Vagina (tissue), 2 donors: ENCODE measurements at places on chromosomes 12 and 14. TPM values are rescaled to one million over a fixed set of nuclear protein-coding genes. Genes with fewer than 3 reads are reported as not detected.

The ZCRB1 gene
- total RNA-seq, result 36.3 TPM

DNA sequence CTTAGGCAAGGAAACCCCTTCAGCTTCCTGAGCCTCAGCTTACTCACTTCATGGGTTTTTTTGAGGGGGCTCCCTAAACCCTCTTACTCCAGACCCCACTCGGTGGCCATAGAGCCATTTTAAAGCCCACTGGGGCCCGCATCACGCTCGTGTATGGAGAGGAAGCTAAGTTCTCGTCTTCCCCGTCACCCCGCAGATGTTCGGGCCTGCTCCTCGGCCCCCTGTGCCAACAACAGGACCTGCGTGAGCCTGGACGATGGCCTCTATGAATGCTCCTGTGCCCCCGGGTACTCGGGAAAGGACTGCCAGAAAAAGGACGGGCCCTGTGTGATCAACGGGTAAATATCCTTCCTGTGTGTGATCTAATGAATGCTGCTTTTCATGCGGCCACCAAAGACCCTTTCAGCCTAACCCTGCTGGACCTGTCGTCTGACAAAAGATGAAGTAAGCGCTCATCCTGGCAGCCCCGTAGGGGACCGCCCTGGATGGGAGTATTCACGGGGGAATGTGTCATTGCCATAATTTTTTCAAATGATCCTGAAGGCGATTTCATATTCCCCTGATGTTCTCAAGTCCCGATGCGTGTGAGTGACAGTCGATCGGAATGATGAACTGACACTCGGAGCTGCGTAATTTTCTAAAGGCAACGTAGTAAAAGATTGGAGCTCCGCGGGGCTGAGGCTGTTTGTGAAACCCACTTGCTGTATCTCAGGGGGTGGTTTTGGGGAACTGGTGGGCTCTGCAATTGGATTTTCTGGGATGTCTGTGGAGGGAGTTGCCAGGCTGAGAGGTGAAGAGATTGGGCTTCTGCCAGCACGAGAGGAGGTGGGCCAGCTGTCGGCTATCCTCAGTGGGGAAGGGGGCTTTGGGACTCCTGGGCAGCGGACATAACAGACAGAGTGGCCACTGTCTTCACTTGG lies 5.4 kb downstream of the DLK1 start:
- H3K36me3 ChIP-seq, result no peaks in the 10 kb centered on the region
- no peaks in the 10 kb centered on the region for H3K27me3 ChIP-seq
- no peak overlapping the region for H3K4me3 ChIP-seq
- no peaks in the 10 kb centered on the region for H3K4me1 ChIP-seq

GRCh38 chr12:27614866-27615265 lies 81.4 kb upstream of the REP15 start:
- peaks cover 49% of the 10 kb centered on the region for H3K4me1 ChIP-seq
- H3K4me3 ChIP-seq, result no peak overlapping the region
- H3K27me3 ChIP-seq, result no peaks in the 10 kb centered on the region
- H3K27ac ChIP-seq, result no peak overlapping the region

The ACADS gene
- 21.4 TPM for total RNA-seq

The FITM1 gene
- not detected for total RNA-seq

The PZP gene
- total RNA-seq, result not detected

GRCh38 chr12:15819644-15820437 lies 30.7 kb upstream of the EPS8 start:
- no peaks in the 10 kb centered on the region for H3K27me3 ChIP-seq
- H3K4me3 ChIP-seq, result no peak overlapping the region
- no peak for DNase-seq
- no peak overlapping the region for H3K27ac ChIP-seq
- no peaks in the 10 kb centered on the region for H3K4me1 ChIP-seq

GRCh38 chr14:102875652-102876051 lies 46.8 kb upstream of the AMN start:
- peaks cover 54% of the 10 kb centered on the region for H3K36me3 ChIP-seq
- no peaks in the 10 kb centered on the region for H3K4me1 ChIP-seq
- no peak for DNase-seq
- no peaks in the 10 kb centered on the region for H3K27me3 ChIP-seq
- H3K4me3 ChIP-seq, result no peak overlapping the region

GRCh38 chr12:109847142-109847735 lies 14.0 kb upstream of the TRPV4 start:
- H3K27me3 ChIP-seq, result no peaks in the 10 kb centered on the region
- H3K4me3 ChIP-seq, result no peak overlapping the region
- H3K27ac ChIP-seq, result no peak overlapping the region
- H3K36me3 ChIP-seq, result peaks cover 7% of the 10 kb centered on the region
- DNase-seq, result no peak

The C3AR1 gene
- total RNA-seq, result 6.4 TPM

DNA sequence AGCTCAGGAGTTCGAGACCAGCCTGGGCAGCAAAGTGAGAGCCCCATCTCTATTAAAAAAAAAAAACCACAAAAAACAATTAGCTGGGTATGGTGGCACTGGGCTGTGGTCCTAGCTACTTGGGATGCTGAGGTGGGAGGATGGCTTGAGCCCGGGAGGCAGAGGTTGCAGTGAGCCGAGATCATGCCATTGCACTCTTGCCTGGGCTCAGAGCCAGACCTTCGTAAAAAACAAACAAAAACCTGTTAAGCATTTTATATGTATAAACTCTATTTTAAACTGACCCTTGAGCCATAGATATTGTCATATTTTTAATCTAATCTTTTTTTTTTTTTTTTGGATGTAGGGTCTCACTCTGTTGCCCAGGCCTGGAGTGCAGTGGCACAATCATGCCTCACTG lies 35.7 kb downstream of the DNM1L start:
- DNase-seq, result no peak
- no peaks in the 10 kb centered on the region for H3K27me3 ChIP-seq
- no peak overlapping the region for H3K4me3 ChIP-seq
- no peaks in the 10 kb centered on the region for H3K4me1 ChIP-seq

DNA sequence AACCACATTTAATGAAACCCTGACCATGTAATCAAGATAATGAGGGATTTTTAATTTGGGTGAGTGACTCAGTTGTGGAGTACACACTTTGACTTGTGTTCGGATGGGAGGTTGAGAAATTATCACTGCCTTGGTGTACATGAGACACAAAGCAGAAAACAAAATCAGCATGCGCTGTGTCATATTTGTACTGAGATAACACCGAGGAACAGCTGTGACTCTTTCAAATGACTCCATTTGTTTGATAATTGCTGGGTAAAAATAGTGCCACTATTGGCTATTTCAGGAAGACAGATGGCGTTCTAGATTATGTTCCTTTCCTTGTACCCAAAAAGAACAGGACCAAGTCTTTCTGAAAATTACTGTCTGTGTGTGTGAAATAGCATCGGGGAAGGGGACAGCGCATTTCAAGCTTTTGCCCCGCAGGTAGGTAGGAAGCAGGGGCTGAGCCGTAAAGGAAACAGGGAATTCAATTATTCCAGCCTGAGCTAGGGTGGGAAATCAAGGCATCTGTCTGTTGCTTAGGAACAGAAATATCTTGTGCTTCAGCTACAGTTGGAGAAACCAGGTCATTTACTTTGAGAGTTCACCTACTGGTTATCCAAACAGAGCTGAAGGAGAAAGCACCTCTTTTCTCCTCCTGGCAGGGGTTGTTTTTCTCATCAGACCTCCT lies 114.3 kb downstream of the SNAPC1 start:
- no peak overlapping the region for H3K27ac ChIP-seq
- no peaks in the 10 kb centered on the region for H3K36me3 ChIP-seq
- H3K27me3 ChIP-seq, result no peaks in the 10 kb centered on the region
- no peak for DNase-seq

The PRKAB1 gene
- total RNA-seq, result 68.3 TPM

DNA sequence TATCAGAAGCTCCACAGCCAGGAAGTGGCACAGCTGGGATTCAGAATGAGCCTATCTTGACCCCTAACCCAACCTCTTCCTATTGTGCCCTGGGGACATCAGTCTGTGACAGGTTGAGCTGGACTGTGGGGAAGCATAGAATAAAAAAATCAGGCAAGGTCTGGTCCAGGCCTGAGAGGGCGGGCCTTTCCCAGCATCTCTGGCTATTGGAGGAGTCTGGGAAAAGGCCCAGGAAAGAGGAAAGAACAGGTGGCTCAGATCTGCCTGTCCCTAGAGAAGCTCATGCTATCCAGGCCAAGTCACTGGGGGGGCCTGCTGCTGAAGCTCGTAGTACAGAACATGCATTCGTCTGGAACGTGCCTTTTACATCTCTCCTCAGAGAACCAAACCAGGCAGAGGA lies 100.5 kb downstream of the PPM1H start:
- H3K4me3 ChIP-seq, result no peak overlapping the region
- H3K27ac ChIP-seq, result no peak overlapping the region
- no peak for DNase-seq
- no peaks in the 10 kb centered on the region for H3K27me3 ChIP-seq

The TXNRD1 gene
- total RNA-seq, result 144 TPM

DNA sequence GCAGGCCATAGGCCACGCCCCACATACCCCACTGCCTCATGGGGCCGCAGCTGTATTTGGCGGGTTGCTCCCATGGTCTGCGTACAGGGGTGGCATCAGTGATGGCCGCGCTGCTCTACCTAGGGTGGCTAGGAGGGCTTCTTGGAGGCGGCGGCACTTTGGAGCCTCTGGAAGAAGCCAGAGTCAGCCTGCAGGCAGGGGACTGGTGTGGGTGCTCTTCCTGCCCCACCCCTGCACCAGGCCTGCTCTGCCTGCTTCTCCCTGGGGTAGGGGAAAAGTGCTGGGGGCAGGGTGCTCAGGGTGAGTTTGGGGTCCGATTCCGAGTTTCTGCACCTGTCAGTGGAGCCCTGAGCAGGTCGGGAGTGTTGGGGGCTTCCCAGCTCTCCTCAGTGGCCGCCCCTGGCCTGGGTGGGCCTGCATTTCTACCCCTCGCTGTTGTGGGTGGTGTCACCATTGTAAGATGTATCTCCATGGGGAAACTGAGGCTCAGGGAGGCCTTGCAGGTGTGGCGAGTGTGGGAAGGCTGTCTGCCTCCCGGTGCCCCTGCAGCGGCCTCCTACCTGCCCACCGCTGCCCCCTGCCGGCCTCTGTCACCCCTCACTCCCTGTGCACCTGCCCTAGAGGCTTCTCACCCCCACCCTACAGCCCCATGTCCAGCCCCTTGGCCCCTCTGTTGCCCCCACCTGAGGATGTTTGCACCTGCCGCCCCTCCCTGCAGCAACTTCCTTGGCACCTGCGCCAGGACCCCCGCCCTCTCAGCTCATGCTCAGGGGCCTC lies 5.5 kb downstream of the CEP170B start:
- H3K27me3 ChIP-seq, result no peaks in the 10 kb centered on the region
- H3K4me1 ChIP-seq, result peaks cover 48% of the 10 kb centered on the region
- no peak overlapping the region for H3K27ac ChIP-seq
- DNase-seq, result no peak
- no peaks in the 10 kb centered on the region for H3K36me3 ChIP-seq

- DNase-seq, result no peak
- H3K27ac ChIP-seq, result no peak overlapping the region
- no peaks in the 10 kb centered on the region for H3K27me3 ChIP-seq
- peaks cover 30% of the 10 kb centered on the region for H3K4me1 ChIP-seq
These were observed 8.7 kb upstream of the TBPL2 start for GRCh38 chr14:55449116-55449515.

- H3K36me3 ChIP-seq, result no peaks in the 10 kb centered on the region
- DNase-seq, result no peak
- H3K27ac ChIP-seq, result peak overlapping the region; percentile 95
- H3K4me1 ChIP-seq, result peaks cover 81% of the 10 kb centered on the region
- no peaks in the 10 kb centered on the region for H3K27me3 ChIP-seq
- peak overlapping the region; percentile 30 for H3K4me3 ChIP-seq
These were observed 75.1 kb downstream of the IRF2BPL start for GRCh38 chr14:76953311-76953945.

The SBNO1 gene
- total RNA-seq, result 15.0 TPM

The PROX2 gene
- total RNA-seq, result not detected

DNA sequence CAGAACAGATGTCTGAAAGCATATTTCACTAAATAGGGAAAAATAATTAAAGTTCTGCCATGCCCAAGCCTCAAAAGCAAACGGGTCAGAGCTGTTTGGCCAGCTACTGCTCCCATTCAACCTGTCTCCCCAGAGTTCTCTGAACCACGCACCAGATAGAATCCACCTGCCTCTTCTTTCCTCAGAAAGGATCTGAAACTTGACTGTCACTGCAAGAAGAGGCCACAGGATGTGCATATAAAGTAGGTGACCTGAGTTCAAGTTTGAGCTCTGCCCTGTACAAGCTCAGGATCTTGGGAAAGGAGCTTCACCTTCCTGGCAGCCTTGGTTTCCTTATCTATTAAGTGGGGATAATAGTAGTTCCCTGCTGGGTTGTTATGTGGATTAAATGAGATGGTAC lies 91.8 kb downstream of the NUAK1 start:
- peak; percentile 37 for DNase-seq
- H3K4me3 ChIP-seq, result no peak overlapping the region
- H3K36me3 ChIP-seq, result no peaks in the 10 kb centered on the region
- H3K4me1 ChIP-seq, result no peaks in the 10 kb centered on the region

DNA sequence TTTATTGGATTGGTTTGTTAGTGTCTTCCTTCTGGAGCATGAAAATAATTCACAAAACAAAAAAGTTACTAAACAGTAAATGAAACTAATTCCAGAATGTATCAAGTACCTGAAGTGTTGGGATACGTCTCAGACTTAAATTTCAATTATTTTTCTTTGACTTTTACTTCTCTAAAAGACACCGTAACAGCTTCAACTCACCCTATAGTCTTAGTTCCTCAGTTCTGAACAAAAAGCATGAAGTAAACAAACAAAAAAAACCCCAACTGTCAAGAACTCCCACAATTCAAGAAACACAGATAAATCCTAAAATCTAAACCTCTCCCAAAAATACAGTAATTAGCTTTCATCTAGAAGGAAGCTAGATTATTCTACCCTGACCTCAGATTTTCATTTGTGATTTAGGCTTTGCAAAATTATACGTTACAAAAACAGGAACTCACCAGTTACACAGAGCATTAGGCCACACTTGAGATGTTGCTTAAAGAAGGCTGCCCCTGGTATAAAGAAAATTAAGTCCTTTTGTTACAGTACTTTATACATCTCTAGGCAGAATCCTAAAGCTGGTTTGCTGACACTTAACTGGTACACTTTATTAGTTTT lies 10.2 kb downstream of the HEATR5A start:
- no peak overlapping the region for H3K4me3 ChIP-seq
- H3K36me3 ChIP-seq, result no peaks in the 10 kb centered on the region
- H3K4me1 ChIP-seq, result peaks cover 30% of the 10 kb centered on the region

- H3K4me1 ChIP-seq, result no peaks in the 10 kb centered on the region
- no peaks in the 10 kb centered on the region for H3K27me3 ChIP-seq
- H3K4me3 ChIP-seq, result no peak overlapping the region
- no peak for DNase-seq
- no peak overlapping the region for H3K27ac ChIP-seq
These were observed 46.0 kb upstream of the MANSC4 start for GRCh38 chr12:27826076-27826475.

- peaks cover 6% of the 10 kb centered on the region for H3K36me3 ChIP-seq
- no peak overlapping the region for H3K27ac ChIP-seq
- no peak for DNase-seq
- no peak overlapping the region for H3K4me3 ChIP-seq
These were observed 2.8 kb downstream of the MBIP start for GRCh38 chr14:36317650-36318049.
